ENCODE measurements at places on chromosomes 6 and 20. TPM values are rescaled to one million over a fixed set of nuclear protein-coding genes. Genes with fewer than 3 reads are reported as not detected.

EIF2S2 gene
- total RNA-seq = 99.8 TPM

PSORS1C1 gene
- total RNA-seq = 0.26 TPM

CGA gene
- not detected for total RNA-seq

GABBR1 gene
- total RNA-seq = 22.6 TPM

SLC26A8 gene
- not detected for total RNA-seq

ZBP1 gene
- total RNA-seq = 0.15 TPM

RAD21L1 gene
- total RNA-seq = not detected

OR2H2 gene
- not detected for total RNA-seq

TPX2 gene
- total RNA-seq = 54.4 TPM

MLIP gene
- total RNA-seq = not detected

SCGN gene
- total RNA-seq = not detected

MOG gene
- total RNA-seq = not detected

ZNF391 gene
- 0.44 TPM for total RNA-seq

EPPIN gene
- not detected for total RNA-seq

PAX1 gene
- not detected for total RNA-seq

RFX6 gene
- not detected for total RNA-seq

TNXB gene
- total RNA-seq = 2.0 TPM

KCNK15 gene
- total RNA-seq = 1.1 TPM

RIPPLY2 gene
- not detected for total RNA-seq

Measured in activated T-helper 1 cell treated with anti-CD3 and anti-CD28 coated beads, Interleukin-12 subunit alpha, Interleukin-12 subunit beta, Interleukin-2, Interleukin-4 antibody, amounts not matched to agents 30 ng/mL and 10 ng/mL and 1 ng/mL, durations not matched to agents 14 hours and 24 hours and 36 hours (primary cell).